ENCODE measurements at places on chromosomes 11 and 22.

- peak; percentile 72 for DNase-seq
Observed at GRCh38 chr11:133134314-133135173, 397.8 kb downstream of the OPCML start.

DNA sequence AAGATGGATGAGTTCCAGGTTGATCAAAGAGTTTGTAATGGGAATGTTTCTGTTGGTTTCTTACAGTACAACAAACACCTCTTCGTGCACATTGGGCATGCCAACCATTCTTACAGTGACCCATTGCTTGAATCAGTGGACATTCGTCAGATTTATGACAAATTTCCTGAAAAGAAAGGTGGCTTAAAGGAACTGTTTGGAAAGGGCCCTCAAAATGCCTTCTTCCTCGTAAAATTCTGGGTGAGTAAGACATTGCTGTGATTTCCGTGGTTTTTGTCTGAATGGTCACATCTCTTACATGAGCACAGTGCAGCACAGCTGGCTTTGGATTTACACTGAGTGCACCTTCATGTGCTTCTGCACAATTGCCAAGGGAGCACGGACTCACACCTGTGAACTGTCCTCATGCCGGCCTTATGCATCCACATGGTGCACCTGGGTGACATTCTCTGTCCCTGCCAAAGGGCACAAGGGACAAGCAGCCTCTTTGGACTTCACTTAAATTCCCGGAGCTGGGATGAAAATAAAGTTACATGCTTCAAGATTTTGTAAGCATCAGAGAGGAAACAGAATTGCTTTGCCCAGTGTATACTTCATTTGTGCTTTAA is 107.1 kb upstream of the RASSF10 start:
- no peak for DNase-seq

DNA sequence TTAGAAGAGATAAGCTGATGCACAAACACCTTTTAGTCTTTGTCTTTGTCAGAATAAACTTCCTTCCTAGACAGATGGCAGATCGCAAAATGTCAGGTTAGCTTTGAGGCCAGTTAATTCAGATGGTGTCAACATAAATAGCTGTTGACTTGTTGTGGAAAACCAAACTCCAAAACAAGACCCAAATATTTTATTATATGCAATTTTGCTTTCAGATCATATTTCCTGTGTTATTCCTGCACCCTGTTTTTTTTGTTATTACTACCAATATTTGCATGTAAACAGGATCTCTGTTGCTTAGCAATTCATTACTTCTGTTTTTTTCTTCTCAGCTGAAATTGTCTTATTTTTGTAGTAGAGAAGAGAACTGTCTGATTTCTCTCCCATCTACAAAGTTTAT is 316.0 kb downstream of the ETS1 start:
- DNase-seq, result no peak

DNA sequence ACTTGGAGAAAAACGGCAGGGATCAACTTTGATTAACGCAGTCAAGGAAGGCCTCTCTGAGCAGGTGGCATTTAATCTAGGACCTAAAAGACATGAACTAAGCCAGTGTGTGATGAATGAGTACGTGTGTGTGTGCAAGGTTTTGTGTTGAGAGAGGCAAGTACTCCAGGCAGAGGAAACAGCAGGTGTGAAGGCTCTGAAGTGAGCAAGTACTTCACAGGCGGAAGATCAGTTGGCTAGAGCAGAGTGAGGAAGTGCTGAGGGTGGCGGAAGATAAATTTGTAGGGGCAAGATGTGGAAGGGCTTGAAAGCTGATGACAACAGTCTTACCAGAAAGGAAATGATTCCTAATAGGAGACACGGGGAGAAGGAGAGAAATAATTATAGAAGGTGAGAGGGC is 6.8 kb downstream of the APIP start:
- DNase-seq, result no peak

- DNase-seq, result no peak
Observed at GRCh38 chr11:69752890-69753289, 22.3 kb downstream of the FGF4 start.

DNA sequence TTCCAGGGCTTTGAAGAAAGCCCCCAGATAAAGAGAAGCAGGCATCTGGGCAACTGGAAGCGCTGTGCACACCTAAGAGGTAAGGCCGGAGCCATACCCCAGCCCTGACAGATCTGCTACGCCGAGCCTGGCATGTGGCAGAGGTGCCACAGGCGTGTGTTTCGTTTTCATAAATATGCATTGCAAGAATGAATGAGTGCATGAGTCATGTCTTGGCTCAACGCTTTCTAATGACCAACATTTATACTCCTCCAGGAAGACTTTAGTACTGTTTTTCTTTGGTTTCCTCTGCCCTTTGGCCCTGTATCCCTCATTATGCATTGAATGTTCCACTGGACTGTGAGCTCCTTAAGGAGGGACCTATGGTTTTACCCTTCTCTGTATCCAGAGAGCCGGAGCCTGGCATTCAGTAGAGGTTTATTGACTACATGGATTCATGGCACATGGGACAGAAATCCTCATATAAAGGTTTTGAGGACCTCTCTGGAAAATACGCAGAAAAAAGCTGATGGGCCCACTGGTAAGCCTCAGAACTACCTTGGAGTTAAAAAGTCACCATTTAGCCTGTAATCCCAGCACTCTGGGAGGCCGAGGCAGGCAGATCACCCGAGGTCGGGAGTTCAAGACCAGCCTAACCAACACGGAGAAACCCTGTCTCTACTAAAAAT is 38.9 kb upstream of the CSNK2A3 start:
- no peak for DNase-seq

DNA sequence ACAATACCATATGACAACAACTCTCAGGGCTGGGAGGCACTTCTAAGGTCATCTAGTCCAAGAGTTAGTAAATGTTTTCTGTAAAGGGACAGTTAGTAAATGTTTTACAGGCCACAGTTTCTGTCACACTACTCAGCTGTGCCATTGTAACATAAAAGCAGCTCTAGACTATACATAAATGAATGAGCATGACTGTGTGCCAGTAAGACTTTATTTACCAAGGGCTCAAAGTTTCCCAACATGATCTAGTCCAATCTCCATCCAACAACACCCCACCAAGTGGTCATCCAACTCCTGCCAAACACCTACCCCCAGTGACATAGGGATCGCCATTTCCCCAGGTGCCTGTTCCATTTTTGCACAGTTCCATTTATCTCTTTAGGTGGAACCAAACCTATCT is 12.1 kb downstream of the SERGEF start:
- DNase-seq, result no peak

DNA sequence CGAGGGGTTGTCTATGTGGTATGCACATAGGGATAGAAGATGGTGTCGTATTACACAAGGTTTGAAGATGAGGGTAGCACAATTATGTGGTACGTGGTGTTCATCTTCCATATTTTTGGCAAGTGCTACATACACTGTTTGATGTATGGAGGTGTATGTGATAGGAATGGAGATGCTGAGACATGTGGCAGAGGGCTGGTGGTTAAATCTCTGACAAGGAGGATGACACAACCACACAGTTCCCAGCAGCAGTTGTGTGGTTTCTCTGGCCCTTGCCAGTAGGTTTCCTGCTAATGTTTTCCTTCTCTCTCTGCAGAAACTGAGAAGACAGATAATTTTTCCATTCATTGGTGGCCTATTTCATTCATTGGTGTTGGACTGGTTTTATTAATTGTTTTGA is 17.0 kb downstream of the NCR3LG1 start:
- DNase-seq, result no peak

- DNase-seq, result peak; percentile 91
Observed at GRCh38 chr11:79092791-79093353, 348.0 kb downstream of the TENM4 start.

DNA sequence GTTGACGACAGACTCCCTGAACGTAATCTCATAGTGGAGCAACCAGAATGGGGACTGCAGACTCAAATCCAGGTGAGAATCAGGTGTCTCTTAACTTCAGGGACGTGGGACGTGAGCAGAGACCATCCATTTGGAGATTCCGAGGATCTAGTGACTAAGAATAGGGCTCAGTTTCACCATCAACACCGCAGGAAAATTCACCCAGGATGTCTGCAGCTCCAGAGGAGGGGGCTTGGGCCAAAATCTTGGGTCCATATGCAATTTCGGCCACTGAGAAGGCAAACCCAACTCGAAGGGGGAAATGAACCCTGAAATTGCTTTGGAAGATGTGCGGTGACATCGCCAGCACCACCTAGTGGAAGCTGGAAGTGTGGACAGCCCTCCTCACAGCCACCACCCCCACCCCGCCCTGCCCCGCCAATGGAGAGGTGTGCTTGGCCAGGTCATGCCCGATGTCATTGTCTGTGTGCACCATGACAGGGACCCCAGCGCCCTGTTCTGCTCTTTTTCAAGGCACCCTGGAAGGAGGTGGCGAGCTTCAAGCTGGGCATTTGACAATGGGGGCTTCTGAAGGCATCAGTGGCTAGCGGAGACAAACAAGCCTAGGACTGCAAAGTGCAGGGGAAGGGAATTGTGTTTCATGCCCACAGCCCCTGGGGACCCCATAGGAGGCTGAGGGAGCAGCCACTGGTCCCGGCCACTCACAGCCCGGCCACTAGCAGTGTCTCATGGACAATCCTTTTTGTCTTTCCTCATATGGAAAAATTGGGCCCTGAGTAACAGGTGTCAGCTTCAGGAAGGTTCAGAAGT is 24.8 kb downstream of the APOL1 start:
- DNase-seq, result peak; percentile 74

DNA sequence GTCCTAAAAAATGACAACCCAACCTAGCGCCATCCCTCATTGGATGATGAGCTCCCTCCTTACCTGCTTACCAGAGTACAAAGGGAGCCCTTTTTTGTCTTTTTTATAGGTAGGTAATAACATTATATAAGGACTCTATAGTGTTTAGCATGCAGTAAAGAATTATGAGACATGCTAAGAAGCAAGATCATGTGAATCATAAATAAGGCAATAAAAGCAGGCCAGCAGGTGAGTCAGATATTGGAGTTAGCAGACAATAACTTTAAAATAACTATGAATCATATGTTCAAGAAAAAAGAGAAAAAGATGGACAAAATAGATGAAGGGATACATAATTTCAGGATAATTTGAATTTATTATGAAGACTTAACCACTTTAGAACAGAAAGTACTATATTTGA is 81.5 kb downstream of the GRK3 start:
- DNase-seq, result no peak

DNA sequence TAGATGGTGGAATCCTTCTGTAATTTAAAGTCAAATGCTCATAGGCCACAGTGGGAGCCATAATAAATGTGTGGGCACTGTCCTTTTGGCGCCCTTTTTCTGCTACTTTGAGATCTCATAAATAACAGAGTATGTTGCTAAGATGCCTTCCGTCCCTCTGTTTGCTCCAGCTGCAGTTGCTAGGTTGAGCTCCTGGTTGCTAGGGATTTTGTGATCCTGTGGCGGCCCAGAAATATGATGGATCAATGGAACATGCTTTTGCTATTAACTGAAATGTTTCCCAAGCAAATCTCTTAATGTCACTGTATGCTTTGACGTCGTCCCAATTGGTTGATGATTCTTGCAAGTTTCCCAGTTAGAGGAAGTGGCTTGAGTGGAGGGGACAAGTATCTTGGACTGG is 53.5 kb downstream of the MYO18B start:
- no peak for DNase-seq

- no peak for DNase-seq
Observed at GRCh38 chr11:117979481-117980211, 6.5 kb upstream of the IL10RA start.

DNA sequence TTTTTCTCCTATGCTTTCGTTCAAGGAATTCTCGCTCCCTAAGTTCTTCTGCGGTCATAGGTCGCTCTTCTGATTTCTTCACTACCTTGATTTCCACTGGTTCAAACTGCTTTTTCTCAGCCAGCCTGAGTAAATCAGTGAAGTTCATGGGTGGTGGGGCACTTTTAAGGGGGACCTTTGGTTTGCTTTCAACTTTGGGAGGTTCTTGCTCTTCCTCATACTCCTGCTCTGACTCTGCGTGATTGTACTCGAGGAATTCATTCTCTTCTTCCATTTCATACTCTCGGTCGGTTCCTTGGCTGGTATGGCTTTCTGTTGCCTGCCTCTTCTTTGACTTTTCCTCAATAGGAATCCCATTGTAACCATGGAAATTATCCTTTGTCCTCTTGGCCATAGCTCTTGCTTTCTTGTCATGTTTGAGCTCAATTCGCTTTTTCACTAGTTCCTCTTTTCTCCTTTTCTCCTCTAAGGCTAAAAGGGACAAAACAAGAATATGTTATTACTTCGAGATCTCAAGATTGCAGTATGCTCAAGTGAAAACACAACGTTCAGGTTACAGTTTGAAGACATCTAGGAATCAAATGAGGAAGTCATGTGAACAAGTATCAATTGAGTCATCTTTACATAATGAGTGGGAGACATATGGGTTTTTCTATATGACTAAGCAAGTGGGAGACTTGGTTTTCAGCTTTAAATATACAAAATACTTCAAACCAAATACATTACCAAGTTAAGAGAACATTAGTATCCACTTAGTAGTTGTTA is 16.2 kb downstream of the MISFA start:
- DNase-seq, result peak; percentile 87

GRCh38 chr11:120137611-120138521 is at the start of gene TRIM29:
TSS of gene TRIM29 (minus strand) at chr11:120138113. CDS start at chr11:120138031, 82 bp downstream.
- DNase-seq, result no peak

GRCh38 chr11:43818220-43818619 is 62.4 kb upstream of the ALKBH3 start:
- DNase-seq, result no peak

DNA sequence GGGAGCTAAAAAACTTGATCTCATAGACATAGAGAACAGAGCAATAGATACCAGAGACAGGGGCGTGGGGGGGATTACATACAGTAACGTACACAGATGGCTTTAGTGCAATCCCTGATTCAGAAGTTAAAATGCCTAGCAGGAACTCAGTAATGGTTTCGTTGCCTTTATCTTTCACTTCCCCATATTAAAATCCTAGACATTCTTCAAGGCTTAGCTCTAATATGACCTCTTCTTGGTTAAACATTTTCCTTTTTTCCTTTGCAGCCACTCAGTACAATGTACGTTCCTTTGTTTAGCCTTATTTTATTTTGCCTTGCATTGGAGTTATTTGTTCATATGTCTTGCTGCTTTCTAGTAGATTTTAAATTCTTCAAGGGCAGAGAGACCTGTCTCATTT is 104.9 kb downstream of the C11orf87 start:
- no peak for DNase-seq

DNA sequence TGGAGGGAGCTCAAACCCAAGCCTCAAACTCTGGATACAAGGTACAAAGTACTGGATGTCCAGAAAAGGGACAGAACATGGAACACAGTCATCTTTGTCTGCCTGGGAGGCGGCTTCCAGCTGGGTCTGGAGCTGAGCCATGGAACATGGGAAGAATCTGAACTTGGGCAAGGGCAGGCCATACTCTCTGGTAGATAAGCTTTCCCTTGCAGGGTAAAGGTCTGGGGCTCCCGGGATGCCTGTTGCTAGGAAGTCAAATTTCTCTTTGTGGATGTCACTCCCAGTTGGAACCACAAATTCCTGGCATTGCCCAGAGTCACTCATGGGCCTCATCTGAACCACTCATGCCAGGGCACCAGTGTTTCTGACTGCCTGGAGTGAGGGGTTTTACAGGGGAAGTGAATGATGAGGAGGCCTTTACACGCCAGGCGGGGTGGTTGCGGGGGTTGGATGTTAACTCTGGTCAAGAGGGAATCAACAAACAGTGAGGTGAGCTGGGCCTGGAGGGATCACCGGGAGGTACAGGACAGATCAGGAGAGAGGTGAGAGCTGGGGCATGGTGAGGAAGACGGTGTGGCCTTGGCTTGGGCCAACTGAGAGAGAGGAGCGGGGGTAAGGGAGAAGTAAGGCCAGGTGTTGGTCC is 5.7 kb downstream of the FTH1 start:
- no peak for DNase-seq
